ENCODE measurements at places on chromosomes 11 and 22.

- no peak for DNase-seq
These were observed 618.0 kb downstream of the BRD1 start for GRCh38 chr22:49209452-49210195.

GRCh38 chr11:77386178-77386577 lies 84.7 kb upstream of the GDPD4 start:
- peak; percentile 29 for DNase-seq

DNA sequence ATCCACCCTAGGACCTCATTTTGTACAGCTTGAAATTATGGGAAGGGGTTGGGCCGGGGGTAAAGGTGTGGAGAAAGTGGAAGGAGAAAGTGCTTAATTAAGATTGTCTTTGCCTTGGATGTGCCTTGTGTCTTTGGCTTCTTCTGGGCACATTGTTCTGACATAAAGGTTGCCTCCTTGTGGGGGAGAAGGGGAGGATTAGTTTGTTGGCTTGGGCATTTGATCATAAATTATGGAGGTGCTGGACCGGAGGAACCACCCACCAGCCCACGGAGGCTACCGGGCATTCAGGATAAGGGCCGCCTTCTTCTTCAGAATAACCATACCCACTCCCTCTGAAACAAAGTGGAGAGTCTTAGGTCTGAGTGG lies 1.3 kb downstream of the PAFAH1B2 start:
- DNase-seq = peak; percentile 60

GRCh38 chr11:65709661-65710060 lies 2.4 kb upstream of the KAT5 start:
- peak; percentile 27 for DNase-seq

- DNase-seq = peak; percentile 96
These were observed 4.5 kb downstream of the GAS2L1 start for GRCh38 chr22:29310863-29311339.

- no peak for DNase-seq
These were observed 492.1 kb upstream of the CADM1 start for GRCh38 chr11:115996125-115996807.

GRCh38 chr11:122319691-122320620 lies 203.9 kb upstream of the BLID start:
- peak; percentile 35 for DNase-seq

- peak; percentile 19 for DNase-seq
These were observed 32.6 kb downstream of the SHANK3 start for GRCh38 chr22:50705219-50705691.

- no peak for DNase-seq
These were observed 36.1 kb upstream of the LRRC32 start for GRCh38 chr11:76706667-76707066.

- DNase-seq = no peak
These were observed 3.6 kb downstream of the C11orf87 start for GRCh38 chr11:109425554-109425953.

DNA sequence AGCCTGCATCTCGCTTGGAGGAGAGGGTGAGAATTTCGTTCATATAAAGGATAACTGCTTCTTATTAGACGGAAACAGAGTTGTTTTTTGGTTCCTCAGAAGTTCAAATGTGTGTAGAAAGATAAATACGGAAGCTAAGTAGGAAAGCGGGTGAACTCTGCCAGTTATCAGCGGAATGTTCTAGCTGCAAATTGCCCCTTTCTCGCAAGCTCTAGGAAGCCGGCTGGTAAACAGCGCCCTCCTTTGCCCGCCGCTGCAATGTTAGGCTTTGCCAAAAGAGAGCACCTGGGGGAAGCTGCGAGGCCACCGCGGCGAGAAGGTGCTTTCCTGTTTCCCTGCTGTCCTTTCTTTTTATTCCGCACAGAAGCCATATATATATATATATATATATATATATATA lies 67.0 kb downstream of the IGLL5 start:
- DNase-seq = no peak

GRCh38 chr22:26271427-26271826 lies 102.2 kb downstream of the SEZ6L start:
- DNase-seq = no peak

DNA sequence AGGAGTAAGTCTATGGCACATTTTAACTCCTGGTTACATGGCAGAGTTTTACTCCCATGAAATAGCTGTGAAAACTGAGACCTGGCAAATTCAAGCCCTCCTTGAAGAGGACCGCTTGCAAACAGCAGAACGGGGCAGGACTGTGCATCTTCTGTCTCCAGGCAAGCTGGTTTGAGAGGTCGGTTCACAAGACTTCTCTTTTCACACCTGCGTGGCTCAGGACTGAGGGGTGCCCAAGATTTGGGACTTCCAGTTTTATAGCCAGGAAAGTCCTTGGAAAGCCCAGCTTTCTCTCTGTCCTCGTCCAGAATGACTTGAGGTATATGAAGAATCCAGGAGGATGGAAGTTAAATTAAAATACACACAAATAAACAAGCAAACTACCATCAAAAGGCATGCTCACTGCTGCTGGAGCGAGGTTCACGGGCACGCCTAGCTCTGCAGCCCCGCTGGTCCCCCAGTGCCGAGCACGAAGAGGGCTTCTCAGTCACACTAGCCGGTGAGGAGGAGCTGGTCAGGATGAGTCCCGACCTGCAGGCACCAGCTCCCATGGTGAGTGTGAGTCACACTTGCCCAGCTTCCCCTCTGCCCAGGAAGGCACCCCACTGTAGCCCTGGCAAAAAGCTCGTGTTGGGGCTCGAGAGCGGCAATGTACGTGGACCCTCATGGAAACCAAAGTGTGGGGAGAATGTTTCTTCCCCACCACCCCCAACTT lies 1382.4 kb downstream of the BRD1 start:
- DNase-seq = no peak

- DNase-seq = no peak
These were observed 53.6 kb downstream of the MPPED1 start for GRCh38 chr22:43465291-43466015.

- no peak for DNase-seq
These were observed 366.8 kb downstream of the SHANK2 start for GRCh38 chr11:70885281-70886231.

DNA sequence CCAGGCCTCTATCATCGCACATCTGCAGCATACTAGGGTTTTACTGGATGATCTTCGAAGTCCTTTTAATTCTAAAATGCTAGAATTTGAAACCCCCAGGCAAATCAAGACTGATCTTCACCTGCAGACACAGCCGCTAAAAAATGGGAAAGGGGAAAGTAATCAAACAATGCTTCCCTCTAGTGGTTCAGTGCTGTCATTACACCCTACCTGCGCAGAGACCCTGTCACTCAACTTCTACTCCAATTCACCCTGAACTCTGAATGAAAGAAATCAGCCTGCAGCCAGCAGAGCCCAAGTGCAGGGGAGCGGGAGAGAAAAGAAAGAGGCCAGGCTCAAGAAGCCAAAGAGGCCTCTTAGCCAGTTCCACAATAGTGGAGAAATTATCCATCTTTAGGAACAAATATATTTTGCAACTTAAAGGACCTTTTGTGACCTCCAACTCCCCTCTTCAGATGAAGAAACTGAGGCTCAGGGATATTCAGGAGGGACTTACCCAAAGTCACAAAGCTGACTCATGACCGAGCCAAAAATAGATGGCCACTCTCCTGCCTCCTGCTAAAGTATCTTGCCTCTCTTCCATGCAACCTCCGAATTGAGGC lies 33.0 kb downstream of the SERGEF start:
- peak; percentile 39 for DNase-seq

DNA sequence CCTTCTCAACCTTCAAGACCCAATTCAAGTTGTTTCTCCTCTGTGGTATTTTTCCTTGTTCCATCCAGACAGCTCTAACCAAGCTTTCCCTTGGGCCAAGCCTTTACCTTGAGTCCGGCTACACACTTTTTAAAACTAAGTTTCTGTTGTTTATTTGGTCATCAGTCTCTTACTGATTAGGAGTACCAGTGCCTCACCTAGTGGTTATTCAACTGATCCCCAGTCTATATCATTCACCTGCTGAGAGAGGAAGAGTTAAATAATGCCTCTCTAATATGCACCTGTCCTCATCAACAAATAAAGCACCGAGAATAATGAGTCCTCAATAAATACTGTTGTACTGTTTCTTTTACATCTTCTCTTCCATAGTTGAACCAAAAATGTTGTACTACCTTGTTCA lies 160.8 kb downstream of the MSANTD4 start:
- no peak for DNase-seq

DNA sequence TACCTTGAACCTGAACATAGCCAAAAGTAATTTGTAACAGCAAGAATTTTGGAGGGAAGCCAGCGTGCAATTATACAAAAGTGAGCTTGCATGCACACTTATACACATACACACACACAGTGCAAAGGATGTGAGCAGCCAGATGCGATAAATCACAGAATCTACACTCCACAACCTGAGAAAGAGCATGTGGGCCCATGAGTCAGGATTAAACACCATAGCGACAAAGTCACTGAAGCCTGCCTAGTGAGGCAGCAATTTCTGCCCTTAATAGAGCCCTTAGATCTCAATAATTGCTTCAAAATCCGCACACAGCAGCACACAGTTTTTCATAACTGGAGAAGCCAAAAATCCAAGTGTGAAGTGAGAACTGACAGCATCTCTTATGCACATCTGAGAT lies 42.6 kb upstream of the TEAD1 start:
- no peak for DNase-seq

GRCh38 chr22:23889620-23890019 lies 4.6 kb upstream of the MIF start:
- DNase-seq = no peak

- DNase-seq = peak; percentile 10
These were observed 885 bp downstream of the TRMU start for GRCh38 chr22:46336119-46337078.

GRCh38 chr11:12787847-12788246 lies 113.6 kb downstream of the TEAD1 start:
- peak; percentile 69 for DNase-seq

DNA sequence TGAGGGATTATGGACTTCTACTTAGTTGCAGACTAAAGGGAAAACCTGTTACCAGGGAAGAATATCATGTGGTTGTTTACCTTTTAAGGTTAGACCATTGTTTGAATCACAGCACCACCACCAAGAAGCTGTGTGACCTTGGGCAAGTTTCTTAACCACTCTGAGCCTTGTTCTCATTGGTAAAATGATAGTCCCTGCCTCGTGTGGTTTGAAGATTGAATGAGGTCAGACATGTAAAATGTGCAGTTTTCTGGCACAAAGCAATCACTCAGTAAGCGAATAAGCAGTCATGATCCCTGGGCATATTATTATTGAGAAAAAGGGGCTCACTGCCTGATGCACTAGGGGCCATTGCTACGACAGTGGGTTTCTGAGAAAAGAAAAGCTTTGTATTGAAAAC lies 28.3 kb downstream of the MOV10L1 start:
- no peak for DNase-seq

- DNase-seq = no peak
These were observed 203.8 kb downstream of the SNX19 start for GRCh38 chr11:130712480-130712879.

DNA sequence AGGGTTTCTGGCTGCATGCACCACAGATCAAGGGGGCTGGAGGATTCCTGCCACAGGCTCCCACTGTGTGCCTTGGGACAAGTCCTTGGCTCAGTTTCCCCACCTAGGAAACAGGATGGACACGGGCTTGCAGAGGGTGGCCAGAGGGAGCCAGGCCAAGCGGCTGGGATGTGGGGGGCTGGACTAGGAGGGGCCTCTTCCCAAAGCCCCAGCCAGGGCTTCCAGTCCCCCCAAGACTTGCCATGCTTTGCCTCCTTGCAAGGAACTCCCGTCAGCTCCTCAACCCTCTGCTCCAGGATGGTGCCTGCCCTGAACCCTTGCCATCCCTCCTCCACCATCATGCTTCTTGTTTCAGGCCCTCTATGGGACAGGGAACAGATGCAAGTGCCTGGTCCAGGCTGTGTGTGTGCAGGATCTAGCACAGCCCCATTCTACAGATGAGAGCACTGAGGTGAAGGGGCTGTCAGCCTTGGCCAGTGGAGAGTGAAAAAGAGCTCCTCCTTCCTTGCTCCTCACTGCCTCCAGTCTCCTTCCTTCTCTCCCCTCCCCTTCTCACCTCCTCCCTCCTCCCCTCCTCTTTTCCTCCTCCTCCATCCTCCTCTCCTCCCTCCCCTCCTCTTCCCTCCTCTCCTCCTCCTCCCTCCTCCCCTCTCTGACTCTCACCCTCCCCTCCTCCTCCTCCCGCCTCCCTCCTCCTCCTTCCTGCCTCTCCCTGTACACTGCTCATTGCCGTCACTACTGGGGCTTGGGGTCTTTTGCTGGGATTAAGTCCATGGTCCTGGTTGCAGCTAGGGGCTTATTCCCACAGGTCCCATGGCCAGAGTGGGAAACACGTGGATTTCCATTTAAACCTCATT lies 13.3 kb upstream of the FGF19 start:
- DNase-seq = no peak

DNA sequence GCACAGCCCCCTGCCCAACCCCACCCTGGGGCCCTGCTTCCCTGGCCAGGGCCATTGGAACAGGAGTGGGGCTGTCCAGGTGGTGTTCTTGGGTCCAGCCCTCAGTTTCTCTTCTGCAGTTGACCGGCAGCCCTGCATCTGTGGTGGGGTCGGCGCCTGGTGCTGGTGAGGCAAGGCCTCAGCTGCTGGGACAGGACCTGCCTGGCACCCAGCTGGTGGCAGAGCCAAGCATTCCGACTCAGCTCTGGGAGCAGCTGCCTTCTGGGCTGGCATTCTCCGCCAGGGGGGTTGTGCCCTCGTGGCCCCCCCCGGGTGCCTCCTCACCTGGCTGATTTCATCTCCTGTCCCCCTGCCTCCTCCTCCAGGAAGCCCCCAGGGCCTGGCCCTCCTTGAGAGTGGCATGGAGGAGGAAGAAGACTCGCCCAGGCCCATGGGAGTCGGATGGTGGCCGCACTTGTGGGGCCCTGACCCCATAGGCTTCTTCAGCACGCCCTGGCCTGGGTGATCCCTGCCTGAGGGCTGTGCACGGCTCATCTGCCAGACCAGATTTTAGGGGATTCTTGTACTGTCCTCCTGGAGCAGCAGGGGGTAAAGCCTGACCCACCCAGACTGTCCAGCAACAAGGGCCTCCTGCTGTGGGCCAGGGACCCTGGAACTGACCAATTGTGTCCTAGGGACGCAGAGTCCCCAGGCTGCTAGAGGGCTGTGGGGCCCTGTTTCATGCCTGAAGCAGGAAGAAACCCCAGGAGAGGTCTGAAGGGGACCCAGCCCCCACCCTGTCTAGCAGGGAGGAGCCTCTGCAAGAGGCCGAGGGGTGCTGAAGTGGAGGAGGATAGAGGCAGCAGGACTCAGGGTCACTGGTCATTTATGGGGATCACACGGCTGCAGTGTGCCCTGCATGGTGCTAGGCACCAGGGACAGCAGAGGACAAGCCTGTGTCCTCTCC lies 11.6 kb downstream of the CD81 start:
- DNase-seq = no peak
